Esophagus (tissue), 2 donors: ENCODE measurements at places on chromosomes 1 and 21. TPM values are rescaled to one million over a fixed set of nuclear protein-coding genes. Genes with fewer than 3 reads are reported as not detected.

Gene B3GALNT2
- 7.0 TPM for polyA plus RNA-seq

Gene RGS16
- 1.1 TPM for polyA plus RNA-seq

Gene CYP4Z1
- 0.73 TPM for polyA plus RNA-seq

Gene ATP1A2
- 3.4 TPM for polyA plus RNA-seq

Gene LEFTY2
- polyA plus RNA-seq, result not detected

Gene HENMT1
- 2.6 TPM for polyA plus RNA-seq

Gene SLC16A4
- polyA plus RNA-seq, result 0.58 TPM

Gene DNM3
- polyA plus RNA-seq, result 0.76 TPM

Gene SPOCD1
- 0.13 TPM for polyA plus RNA-seq

Gene ZNF648
- polyA plus RNA-seq, result not detected

Gene RPS6KC1
- 2.2 TPM for polyA plus RNA-seq

Gene CFHR2
- polyA plus RNA-seq, result not detected

Gene SHE
- polyA plus RNA-seq, result 1.5 TPM

Gene SSBP3
- 30.7 TPM for polyA plus RNA-seq

Gene MYBPHL
- polyA plus RNA-seq, result 0.14 TPM
